ENCODE measurements at places on chromosomes 4 and X. TPM values are rescaled to one million over a fixed set of nuclear protein-coding genes. Genes with fewer than 3 reads are reported as not detected.

PAGE2 gene
- not detected for total RNA-seq

CDKL2 gene
- 0.64 TPM for total RNA-seq

- peak; percentile 48 for DNase-seq
Observed at GRCh38 chrX:151680805-151681204, 14.5 kb upstream of the PRRG3 start.

GRCh38 chrX:139002319-139002718, 290.8 kb upstream of the FGF13 start:
- DNase-seq, result no peak

DNA sequence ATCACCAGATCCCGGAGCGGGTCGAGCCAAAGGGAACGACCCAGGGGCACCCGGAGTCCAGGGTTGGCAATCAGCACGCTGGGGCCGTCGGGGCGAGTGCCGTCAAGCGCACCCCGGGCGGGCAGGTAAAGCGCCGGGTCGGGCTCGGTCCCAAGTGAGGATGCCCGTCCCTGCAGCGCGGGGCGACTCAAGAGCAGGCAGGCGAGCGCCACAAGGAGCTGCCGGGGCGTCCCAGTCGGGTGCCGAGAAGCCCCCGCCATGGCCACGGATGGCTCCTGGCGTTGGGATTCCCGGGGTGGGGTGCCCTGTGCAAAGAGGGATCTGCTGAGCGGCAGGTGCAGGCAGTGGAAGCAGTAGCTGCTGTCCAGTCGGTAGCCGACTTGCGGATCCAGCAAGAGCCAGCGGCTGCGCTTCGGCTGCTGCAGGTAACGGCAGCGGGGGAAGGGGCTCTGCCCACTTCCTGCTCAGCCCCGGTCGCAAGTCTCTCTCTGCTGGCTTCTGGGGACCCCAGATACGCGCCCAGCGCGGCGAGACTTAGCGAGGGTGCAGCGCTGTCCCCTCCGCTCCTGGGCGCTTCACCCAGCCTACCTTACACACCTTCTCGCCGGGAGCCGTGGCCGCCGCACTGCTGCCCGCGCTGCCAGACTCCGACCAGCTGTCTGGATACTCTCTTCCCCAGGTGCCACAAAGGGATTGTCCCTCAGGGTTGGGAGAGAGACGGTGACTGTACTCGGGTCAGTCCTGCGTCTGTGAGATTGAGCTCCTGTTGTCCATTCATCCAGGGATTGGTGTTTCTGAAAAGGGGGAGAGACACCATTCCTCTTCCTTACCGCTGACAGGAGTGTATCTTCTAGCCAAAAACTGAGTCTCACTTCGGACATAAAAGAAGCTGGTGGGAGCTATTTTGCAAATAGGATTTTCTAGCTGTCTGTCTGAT, at the start of gene FREM3:
Gene FREM3, minus strand, starts transcription at position 260 of the 937 bp plus-strand sequence. Its CDS starts 0 bp downstream, at position 260.
- peak; percentile 30 for DNase-seq

- no peak for DNase-seq
Observed at GRCh38 chrX:39854772-39855747, 242.7 kb downstream of the BCOR start.

GRCh38 chrX:110089656-110090403, 86.9 kb downstream of the TMEM164 start:
- DNase-seq, result no peak
